ENCODE measurements at places on chromosomes 11 and 22. TPM values are rescaled to one million over a fixed set of nuclear protein-coding genes. Genes with fewer than 3 reads are reported as not detected.
A peak's percentile ranks its signal among the peaks of the same experiment; 100 is the strongest.

GRCh38 chr11:116126562-116126961 is 622.3 kb upstream of the CADM1 start:
- DNase-seq = no peak

GRCh38 chr11:108628812-108629211 is 35.2 kb upstream of the EXPH5 start:
- DNase-seq = no peak

DNA sequence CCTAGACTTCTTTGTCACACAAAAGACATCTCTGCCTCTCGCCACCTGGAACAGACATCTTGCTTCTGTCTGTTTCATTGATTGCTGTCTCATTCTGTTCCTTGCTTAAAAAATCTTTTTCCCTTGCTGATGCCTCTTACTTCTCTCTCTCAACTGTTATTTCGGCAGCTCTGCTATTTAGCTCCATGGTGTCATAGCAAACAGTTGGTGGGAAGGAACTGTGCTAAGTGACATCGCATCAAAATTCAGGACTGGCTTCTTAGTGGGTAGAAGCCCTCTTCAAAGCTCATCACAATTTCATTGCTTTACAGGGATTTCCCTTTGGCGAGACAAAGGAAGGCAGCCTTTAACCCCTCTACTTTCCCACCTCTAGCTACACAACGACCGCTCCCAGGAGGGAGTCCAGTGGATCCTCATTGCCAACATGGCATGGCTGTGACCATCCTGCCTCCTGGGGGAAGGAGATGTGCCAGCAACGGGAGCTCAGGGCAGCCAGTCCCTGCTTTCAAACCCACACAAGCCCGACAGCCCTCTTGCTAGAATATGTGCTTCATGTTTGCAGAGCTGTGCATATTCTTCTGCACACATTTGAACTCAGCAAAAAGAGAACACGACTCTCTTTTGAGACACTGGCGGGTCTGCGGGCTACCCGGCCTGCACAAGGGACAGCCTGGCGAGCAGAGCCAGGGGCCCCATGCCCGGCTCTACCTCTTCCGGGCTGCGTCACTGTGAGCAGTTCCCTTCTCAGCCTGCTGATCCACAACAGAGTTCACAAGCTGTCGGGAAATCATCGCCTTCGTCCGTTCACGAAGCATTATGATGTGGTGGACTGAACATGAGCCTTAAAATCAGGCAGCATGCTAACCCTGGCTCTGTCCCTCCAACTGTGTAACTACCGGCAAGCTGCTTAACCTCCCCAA is 51.1 kb upstream of the JAM3 start:
- DNase-seq = no peak

GRCh38 chr11:76689313-76690260 is 19.0 kb upstream of the LRRC32 start:
- no peak for DNase-seq

DNA sequence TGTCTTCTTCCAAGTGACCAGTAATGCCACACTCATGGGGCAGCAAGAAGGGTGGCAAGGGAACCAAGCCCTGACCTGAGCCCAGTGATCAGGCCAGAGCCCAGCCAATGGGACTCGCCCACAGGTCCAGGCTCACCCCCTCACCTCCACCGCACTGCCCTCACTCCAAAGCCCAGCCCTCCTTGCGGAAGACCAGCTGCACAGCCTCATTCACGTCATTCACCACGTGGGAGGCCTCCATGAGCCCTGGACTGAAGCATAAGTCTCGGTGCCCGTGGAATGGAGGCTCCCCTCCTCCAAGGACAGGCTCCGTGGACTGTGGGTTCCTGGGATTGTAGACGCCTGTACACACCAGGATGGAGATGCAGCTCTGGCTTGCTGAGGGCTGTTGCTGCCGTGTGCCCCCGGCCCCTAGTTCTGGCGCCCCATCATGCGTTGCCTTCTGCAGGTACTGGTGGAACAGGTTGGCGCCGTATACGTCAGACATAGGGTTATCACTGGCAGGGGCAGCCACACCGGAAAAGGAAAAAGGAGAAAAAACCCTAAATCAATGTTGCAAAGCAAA is 16.8 kb upstream of the TMEM121B start:
- DNase-seq = no peak

DNA sequence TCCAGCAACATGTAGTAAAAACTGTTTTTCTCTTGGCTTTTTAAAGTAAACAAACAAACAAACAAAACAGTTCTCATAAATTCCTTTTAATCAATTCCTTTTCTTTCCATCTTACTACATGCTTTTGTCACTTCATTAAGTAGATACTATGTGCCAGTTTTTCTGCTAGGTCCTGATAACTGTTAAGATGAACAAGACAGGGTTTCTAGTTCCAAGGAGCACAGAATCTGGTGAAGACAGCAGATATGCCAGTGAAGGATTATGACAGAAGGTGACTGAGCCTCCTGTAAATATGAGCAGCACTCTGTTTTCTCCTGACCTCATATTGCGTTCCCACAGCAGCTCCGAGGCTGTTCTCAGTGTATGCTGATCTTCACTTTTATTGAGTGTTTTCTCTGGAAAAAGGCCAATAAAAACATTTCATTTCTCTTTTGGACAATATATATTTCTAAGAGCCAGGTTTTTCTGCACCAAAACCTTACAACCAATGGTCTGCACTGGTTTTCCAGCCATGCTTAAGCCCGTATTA is 45.8 kb downstream of the HEPHL1 start:
- DNase-seq = no peak

DNA sequence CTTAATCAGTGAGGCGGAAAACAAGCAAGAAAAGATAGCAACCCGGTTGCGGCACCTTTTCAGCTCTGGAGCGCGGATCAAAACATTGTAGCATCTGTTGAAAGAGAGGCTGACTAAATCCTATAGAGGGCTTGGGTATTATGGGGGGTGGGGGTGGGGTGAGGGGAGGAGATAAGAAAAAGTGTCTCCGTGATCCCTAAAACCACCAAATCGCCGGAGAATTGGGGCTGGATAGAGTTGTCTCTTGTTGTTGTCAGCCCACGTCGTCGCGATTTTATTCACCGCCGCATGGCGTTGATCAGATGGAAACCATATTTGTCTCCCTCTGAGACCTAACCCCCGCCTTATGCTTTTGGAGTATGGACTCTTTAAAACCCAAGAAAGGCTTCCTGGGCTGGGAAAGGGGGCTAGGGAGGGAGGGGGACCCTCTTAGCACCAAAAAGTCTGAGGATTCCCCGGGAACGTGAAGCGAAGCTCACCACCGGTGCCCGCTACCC is 13.0 kb downstream of the PAX6 start:
- peak; percentile 5 for DNase-seq

DNA sequence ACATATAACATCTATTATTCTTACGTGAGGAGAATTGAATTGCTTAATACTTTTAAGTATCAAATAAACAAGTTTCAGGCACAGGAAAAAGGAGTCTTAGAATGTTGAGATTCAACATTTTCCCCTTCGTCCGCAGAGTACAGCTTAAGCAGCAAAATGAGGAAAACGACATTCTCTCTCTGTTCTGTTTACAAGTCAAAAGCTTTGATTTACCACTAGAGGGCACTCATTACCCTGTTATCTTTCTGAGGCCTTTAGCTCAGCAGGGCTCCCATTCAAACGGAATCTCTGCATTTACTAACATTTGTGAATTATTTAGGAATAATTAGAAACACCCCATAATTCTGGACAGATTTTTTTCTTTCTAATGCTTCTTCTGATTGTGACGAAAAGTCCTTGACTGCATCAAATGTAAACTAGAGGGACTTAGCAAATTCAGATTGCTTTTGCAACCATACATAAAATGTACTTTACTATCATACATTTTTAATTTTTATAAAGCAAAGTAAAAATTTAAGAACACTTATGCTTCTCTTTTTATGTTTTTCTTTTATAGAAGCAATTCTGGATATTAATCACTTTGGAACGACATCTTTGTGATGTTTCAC is 75.0 kb downstream of the JRKL start:
- DNase-seq = no peak

WT1 gene
- not detected for total RNA-seq

SUSD2 gene
- 0.55 TPM for total RNA-seq

KRTAP5-1 gene
- total RNA-seq = not detected

DRD4 gene
- 2.0 TPM for total RNA-seq

RIMBP3C gene
- not detected for total RNA-seq

SERPING1 gene
- not detected for total RNA-seq

GLYATL2 gene
- total RNA-seq = not detected

All from activated T-cell treated with anti-CD3 and anti-CD28 coated beads, Interleukin-2, amount 50 U/mL, for 72 hours (primary cell).